ENCODE measurements at places on chromosomes 4 and X.
A peak's percentile ranks its signal among the peaks of the same experiment; 100 is the strongest.

- DNase-seq, result no peak
Measured at GRCh38 chr4:3662516-3662915, 103.7 kb upstream of the ADRA2C start.

DNA sequence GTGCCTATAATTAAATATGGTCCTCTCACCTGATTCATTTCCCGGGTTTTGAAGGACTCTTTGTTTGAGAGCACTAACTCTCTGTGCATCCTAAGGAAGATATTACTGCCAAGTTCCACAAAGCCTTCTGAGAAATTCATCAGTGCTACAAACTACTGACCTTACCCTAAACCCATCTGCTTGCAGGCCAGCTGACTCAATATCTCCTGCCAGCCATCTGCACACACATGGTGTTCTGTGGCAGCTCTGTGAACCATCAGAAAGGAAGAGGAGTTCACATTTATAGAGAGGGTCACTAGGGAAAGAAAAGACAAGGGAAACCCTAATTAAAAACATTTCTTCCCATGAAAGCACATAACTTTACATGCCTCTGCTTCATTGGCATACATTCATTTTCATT lies 156.7 kb downstream of the ATP10D start:
- no peak for DNase-seq

- no peak for DNase-seq
Measured at GRCh38 chr4:26083987-26084386, 170.0 kb downstream of the SMIM20 start.

DNA sequence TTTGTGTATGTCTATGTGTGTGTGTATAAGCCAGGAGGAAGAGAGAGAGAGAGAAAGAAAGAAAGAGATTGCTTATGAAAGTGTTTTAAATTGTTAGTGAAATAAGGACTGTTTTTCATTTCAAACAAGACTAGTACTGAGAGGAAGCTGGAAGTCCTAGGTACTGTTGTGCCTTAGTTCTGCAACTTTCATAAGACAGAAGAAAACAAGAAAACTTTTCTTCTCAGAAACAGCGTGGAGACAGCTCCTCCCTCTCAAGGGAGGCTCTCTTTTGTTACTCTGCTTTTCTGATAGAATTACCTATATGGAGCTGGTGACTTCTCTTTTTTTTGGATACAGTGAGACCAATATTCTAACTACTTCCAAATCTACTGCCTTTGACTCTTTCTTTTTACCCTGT lies 62.5 kb downstream of the BANK1 start:
- no peak for DNase-seq

GRCh38 chr4:87505862-87506261 lies 23.3 kb downstream of the SPARCL1 start:
- DNase-seq, result no peak

DNA sequence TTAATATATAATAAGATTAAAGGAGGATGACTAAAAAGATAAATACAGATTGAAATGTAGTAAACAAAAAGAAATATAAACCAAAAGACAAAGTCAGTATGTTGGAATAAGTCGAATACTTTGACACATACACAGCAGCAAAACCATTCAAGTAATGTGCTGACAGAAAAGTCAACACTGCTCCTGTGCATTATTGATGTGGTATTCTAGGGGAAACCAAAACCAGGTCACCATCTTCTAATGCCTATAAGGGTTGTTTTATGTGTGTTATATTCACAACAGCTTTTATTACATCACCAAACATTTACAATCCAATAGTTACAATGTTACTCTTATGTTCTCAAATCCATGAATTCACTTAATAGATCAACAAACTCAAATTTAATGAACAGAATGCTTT lies 111.8 kb upstream of the DKK2 start:
- peak; percentile 14 for DNase-seq

- no peak for DNase-seq
Measured at GRCh38 chrX:2188330-2188792, 312.4 kb downstream of the DHRSX start.

- DNase-seq, result no peak
Measured at GRCh38 chrX:635428-636090, 5.0 kb downstream of the SHOX start.

DNA sequence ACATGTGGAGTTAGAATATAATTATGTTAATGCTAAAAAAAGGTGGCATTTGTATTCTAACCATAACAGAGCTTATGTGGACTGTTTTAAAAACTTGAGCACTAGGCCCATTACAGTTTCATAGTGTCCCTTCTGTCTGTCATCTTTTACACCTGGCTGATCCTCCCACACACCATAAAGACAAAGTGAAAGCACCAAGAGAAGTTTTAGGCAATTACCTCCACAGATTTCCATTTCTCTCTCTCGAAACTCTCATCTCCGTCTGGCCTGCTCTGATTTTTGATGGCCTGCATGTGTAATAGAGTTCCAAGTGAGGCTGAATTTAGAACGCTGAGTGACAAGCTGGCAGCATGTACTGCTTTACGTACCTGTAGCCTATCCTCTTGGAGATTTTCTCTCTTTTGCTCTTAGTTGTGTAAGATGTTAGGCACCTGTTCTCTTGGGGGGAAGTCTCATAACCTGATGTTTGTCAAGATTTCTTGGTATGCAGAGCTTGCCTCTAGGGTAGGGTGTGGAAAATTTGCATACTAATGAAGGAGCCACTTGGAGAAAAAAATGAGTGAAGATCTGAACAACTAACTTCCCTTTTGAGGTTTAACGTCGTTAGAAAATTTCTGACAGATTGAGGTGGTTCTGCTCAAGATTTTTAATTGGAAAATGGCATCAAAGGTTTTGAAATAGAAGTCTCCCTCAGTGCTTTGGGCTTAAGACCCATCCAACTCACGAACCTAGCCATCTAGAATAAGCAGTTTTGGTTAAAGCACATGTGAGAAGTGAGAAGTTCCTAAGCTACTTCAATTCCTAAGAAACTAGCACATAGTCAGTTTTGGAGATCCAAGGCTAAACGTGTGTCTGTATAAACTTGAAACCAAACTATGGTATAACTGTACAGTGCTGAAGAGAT lies 57.6 kb upstream of the RAP1GDS1 start:
- DNase-seq, result no peak

GRCh38 chrX:137290011-137290410 lies 256.2 kb upstream of the GPR101 start:
- no peak for DNase-seq

- DNase-seq, result no peak
Measured at GRCh38 chr4:173436149-173436579, 37.2 kb upstream of the SCRG1 start.

DNA sequence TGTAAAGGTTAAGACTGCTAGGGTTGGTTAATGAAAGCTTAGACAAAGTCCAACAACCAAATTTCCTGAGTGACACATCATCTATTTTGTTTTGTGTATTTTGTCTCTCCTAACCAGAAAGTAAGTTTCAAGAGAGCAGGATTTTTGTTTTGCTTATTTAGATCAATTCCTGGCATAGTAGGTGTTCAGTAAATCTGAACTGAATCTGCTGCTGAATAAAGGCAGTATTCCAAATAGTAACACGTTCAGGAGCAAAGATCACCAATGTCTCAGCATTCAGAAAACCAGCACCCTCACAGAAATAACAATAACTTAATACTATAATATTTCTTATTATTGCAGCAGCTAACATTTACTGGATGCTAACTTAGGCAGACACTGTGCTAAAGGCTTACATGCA lies 12.2 kb downstream of the FBXW7 start:
- no peak for DNase-seq

DNA sequence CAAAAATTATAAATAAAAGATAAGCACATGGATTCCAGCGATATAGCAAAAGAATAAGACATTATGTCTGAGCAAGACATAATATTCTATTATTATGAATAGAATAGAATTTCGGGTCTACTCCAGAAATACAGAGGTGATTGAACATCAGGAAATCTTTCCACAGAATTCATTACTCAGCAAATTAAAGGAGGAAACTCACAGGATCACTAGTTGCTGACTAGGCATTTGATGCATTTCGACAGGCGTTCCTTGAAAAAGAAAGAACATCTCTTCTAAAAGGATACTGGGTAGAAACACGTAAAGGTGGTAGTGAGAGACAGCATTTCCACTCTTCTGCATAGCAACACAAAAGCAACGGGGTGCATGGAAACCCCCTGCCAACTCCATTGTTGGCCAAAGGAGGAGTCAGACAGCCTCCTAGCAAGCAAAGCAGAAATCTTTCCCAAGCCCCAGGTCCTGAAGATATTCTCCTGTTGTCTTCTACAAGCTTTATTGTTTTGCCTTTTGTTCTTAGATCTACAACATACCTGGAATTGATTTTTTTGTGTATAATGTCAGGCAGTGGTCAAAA lies 14.3 kb upstream of the PDZD4 start:
- no peak for DNase-seq

GRCh38 chrX:124328765-124329164 lies 3.7 kb upstream of the TEX13D start:
- no peak for DNase-seq

DNA sequence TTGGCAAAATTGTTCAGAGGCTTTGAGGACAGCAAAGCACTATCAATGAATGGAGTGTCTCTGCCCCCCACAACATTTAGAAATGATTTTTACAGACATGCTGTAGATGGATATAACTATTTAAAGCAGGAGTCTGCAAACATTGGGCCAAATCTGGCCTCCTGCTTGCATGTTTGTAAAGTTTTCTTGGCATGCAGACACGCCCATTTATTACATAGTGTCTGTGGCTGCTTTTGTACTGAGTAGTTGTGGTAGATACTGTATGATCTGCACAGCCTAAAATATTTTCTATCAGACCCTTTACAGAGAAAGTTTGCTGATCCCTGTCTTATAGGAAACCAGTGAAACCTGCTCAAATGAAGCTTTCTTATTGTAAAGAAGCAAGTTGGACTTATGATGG lies 45.5 kb upstream of the PHEX start:
- no peak for DNase-seq

- no peak for DNase-seq
Measured at GRCh38 chr4:94757192-94758140, at the start of gene BMPR1B. BMPR1B (plus strand) TSS chr4:94757955; CDS start chr4:95104425, 346,470 bp downstream.

GRCh38 chrX:18203631-18204030 lies 17.1 kb downstream of the BEND2 start:
- DNase-seq, result no peak

DNA sequence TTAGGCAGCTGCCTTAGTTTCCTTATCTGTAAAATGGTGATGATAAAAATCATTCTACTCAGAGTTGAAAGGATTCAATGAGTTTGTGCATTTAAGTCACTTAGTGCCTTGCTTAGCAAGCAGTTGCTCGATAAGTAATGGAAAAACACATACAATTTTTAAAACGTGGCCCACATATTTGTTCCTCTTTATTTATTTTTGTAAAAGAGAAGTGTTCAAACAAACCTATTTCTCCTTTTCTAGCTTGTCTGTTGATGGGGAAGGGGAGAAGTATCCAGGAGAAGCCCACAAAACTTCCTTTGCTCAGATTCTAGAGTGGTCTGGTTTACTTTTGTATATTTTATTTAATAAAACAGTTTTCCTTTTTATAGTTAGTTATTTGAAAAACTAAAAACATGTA lies 3.3 kb upstream of the HPGDS start:
- no peak for DNase-seq

DNA sequence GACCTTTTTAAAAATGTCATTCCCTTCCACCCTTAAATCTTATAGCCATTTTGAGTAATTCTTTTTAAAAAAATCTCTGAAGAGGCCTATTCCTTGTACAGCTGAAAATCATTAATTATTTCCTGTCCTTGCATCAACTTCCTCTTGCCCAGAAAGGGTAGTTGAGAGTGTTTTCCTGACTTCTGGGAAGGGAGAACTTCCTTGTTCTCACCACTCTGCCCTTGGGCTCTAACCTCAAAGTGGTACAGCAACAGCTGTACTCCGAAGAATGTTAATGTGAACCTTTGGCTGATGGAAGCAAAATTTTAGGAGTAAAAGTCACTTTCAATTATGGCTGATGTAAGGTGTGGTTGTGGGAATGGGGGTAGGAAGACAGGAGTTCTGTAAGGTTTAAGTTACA lies 15.1 kb upstream of the FABP2 start:
- DNase-seq, result no peak

- no peak for DNase-seq
Measured at GRCh38 chrX:64191281-64192010, 14.1 kb downstream of the AMER1 start.

All from CD8-positive, alpha-beta T cell (primary cell).